ENCODE measurements at places on chromosomes 5 and 9.

- DNase-seq = no peak
These were observed 47.8 kb upstream of the IRX4 start for GRCh38 chr5:1930501-1930879.

- no peak for DNase-seq
These were observed 200.9 kb upstream of the PTGER4 start for GRCh38 chr5:40478766-40479165.

DNA sequence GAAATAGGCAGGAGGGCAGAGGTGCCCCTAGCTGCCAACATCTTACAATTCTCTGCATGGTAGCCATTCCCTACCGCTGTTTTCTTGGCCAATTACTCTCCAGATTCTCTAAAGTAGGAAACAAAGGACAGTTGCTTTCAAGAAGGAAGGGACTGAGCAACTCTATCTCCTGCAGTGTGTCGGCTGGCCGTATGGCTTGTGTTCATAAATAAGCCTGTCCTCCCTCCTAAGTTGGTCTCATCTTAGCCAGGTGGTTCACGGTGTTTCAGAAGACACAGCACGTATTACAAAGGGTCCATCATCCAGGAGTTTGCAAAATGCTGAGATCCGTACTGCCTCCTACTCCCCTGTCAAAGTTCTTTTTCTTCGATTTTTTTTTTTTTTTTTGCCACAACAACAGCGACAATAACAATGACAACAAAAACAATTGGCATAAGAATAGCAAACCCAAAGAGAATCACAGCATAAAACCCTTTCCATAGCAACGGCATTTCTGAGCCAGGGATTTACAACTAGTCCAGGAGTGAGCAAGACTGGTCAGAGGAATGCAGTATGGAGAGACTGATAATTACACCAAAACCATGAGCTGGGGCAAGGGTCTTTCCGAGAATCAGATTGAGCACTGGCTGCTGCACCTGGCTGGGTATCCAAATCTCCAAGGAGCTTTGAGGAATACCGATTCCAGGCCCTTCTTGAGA, 212.8 kb downstream of the SLIT3 start:
- DNase-seq = no peak

- DNase-seq = no peak
These were observed 182.9 kb downstream of the SAXO1 start for GRCh38 chr9:18849890-18850677.

- DNase-seq = peak; percentile 49
These were observed 48.2 kb upstream of the NFIB start for GRCh38 chr9:14362175-14362574.

- DNase-seq = peak; percentile 68
These were observed 150.9 kb upstream of the LHFPL2 start for GRCh38 chr5:78799266-78800017.

- DNase-seq = peak; percentile 32
These were observed 185.9 kb downstream of the KIAA0825 start for GRCh38 chr5:94432499-94432898.

DNA sequence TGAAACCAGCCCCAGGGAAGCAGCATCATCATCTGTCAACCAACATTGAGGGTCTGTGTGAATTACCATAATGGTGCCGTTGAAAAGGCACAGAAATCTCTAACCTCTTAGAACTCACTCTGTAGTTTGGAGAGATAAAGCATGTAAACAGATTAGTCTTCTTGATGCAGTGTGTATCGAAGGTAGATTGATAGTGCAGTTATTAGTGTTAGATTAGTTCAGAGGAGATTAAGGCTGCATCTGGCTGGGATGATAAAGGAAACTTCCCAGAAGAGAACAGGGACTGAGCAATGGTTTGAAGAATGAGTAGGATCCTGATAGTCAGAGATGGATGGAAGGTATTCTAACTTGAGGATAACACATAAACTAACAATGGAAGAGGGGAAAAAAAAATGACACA, 651.5 kb downstream of the TLE1 start:
- DNase-seq = no peak

GRCh38 chr9:117092582-117092981, 322.3 kb downstream of the ASTN2 start:
- DNase-seq = peak; percentile 23

DNA sequence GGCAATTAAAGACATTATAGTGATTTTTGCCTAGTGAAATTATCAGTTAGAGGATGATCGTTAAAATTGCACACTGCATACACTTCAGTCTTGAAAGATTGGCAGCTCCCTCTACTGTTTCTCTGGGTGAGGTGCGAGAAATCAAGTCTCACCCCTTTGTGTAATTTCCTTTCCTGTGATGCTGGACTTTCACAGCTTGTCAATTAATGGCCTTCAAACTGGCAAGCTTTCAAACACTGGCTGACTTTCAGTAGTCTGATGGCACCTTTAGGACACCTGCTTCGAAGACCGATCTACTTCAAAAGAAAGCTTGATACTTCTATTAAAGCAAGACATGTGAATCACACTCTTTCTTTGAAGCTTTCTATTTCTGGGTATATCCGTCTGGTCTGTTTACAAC, 706.7 kb upstream of the PTPRD start:
- DNase-seq = no peak

GRCh38 chr5:73791389-73791788, 165.4 kb downstream of the ARHGEF28 start:
- DNase-seq = no peak

DNA sequence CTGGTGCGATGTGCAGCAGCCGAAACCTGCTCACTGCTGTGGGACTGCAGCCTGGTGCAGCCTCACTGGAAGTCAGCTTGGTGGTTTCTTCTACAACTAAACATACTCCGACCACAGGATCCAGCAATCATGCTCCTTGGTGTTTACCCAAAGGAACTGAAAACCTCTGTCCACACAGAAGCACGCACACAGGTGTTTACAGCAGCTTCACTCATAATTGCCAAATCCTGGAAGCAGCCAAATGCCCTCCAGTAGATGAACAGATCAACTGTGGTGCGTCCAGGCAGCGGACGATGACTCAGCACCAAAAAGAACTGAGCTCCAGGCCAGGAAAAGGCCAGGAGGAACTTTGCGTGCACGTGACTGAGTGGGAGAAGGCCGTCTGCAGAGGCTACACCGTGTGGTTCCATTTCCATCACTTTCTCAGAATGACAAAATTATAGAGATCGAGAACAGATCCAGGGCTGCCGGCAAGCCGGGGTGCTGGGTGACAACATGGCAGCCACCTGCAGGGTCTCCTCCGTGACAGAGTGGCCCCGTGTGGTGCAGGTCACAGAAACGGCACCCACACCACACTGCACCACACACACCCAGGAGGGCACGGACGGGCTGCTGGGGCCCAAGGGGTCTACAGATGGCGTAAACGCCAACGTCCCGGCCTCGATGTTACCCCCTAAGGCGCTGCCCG, 23.1 kb upstream of the NSMF start:
- no peak for DNase-seq

GRCh38 chr5:53048248-53048647, 59.1 kb downstream of the ITGA2 start:
- DNase-seq = no peak

DNA sequence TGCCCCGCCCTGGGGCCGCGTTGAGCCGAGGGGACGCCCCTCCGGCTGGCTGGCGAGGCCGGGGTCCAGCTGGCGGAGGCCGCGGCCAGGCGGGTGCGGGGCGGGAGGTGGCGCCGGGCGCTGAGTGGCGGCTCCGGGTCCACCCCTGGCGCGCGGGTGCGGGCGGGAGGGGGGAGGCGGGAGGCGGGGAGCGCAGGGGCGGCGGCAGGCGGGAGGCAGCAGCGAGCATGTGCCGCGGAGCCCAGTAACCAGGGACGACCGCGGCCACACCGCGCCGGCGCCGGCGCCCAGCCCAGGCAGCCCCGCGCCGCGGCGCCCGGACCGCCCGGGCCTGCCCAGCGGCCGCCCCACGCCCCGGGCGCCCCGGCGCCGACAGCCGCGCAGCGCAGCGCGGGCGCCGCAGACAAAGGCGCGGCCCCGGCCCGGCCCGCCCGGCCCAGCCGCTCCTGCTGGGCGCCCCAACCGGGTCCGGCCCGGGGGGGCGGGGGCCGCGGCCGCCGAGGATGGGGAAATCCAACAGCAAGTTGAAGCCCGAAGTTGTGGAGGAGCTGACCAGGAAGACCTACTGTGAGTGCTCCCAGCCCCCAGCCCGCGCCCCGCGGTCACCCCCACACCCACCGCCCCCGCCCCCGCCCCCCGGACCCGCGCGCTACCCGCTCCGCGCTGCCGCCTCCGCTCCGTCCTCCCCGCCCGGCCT, at the start of gene NCS1:
TSS of gene NCS1 (plus strand) at position 244 of the 697 bp plus-strand sequence. CDS start at position 504, 260 bp downstream.
- peak; percentile 99 for DNase-seq

GRCh38 chr5:168987543-168988300, 313.2 kb downstream of the SLIT3 start:
- peak; percentile 62 for DNase-seq

DNA sequence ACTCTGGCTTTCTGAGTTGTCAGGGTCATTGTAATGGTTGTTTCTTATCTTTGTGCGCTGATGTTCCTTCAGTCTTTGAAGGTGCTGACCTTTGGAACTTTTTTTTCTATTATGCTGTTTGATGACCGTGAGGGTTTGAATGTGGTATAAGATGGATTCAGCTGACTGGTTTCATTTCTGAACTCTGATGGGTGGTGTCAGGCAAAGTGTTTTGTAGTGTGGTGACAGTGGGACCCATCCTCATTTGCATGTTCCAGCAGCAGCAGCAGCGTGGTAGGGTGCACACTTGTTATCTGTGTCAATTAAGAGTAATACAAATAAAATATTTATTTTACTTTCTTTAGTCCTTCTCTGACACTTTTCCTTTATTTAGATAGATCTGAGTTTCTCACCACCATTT, 227.7 kb upstream of the PRR16 start:
- no peak for DNase-seq

GRCh38 chr9:76415154-76415553, 20.9 kb upstream of the RFK start:
- no peak for DNase-seq

- no peak for DNase-seq
These were observed 16.6 kb upstream of the WHRN start for GRCh38 chr9:114521846-114522245.

DNA sequence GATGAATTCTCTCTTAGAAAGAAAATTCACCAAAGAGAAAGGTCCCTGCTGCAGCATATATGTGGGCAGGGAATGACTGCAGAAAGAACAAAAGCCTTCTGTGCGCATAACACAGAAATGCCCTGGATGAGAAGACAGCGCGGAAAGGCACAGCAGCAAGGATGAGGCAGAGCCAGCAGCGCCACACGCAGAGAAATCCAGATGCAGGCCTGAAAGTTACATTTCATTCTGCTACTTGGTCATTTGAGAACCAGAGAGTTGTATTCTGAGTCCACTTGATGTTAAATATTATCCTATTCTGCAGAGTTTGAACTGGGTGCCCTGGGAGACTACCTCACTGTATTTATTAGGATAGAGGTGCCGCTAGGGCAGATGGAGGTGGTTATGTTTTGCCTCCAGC, 68.5 kb downstream of the GLDC start:
- no peak for DNase-seq

GRCh38 chr5:66824476-66824875, 228.3 kb downstream of the MAST4 start:
- DNase-seq = no peak

DNA sequence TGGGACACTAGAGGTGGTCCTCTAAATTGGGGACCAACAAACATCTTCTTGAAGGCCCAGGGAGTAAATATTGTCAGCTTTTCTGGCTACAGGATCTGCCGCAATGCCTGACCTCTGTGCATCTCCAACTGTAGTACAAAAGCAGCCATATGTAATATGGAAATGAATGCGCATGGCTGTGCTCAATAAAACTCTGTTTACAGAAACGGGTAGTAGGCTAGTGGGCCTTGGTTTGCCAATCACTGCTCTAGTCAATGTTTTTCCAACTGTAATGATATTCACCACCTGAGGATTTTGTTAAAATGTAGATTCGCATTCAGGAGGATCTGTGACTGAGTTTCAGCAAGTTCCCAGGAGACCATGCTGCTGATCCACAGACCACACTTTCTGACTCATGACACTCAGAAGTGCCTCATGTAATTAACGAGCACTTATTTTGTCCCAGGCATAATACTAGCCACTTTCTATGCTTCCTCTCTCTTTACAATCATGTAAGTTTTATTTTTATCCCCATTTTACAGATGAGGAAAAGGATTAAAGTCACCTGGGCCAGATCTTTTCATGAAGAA, 96.9 kb downstream of the MED27 start:
- peak; percentile 47 for DNase-seq

DNA sequence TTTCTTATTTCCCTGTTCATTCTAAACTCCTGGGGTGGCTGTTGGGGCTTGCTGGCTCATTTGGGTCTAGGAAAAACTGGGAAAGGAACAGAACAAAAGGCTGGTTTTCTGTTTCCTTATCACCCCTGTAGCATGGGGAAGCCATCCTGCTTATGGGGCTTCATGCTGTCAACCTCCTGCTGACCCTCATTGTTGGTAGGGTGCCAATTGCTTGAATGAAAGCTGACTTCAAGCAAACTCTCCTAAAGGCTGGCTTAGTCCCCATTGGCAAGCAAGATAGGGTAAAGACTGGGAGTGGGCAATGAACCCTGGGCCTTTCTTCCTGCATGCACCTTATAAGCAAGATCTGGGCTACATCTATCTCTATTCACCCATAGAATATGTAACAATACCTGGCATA, 511.6 kb downstream of the DMAC1 start:
- no peak for DNase-seq

DNA sequence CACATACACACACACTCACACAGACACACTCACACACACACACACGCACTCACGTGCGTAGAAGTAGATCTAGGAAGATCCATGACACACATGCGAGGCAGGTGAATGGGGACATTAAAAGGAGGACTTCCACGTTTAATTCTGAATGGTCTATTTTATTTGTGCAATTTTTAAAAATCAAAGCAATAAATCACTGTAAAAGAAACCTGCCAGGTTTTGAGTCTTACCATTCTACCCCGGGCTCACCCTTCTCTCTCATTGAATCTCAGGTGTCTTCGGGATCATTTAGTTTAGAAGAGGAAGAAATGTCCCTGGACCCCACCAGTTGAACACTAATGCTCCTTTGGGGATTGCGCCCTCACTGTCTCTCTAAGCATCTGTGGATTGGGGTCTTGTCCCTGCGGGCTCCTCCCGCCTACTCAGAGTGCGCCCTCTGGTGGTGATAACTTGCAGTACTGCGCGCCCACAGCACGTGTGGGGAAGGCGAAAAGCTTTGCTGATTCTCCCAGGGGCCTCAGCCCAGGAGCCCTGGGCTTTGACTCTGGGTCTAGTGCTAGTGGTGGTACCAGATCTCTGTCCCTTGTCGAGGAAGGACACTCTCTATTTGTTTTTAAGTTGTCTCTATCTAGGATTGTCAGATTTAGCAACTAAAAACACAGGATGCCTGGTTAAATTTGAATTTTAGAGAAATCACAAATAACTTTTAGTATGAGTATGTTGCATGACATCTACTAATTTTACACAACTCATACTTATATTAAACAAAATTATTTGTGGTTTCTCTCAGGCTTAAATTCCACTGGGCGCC, 34.8 kb downstream of the BOD1 start:
- DNase-seq = peak; percentile 76

DNA sequence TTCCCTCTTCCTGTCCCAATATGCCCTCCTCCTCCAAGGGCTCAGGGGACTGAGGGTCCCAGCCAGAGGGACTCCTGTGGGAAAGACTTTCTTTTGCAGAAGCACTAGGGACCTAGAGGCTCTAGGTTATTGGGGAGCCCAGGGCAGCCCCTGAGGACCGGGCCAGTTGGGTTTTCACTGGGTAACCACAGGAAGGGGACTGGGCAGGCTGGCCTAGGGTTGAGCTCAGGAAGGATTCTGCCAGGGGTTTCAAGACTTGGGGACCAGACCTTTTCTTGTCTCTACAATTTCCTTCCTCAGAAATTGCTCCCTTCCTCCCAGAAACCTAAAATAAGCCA, 24.4 kb upstream of the HMCN2 start:
- no peak for DNase-seq
